ENCODE measurements at places on chromosomes 3 and 15.

DNA sequence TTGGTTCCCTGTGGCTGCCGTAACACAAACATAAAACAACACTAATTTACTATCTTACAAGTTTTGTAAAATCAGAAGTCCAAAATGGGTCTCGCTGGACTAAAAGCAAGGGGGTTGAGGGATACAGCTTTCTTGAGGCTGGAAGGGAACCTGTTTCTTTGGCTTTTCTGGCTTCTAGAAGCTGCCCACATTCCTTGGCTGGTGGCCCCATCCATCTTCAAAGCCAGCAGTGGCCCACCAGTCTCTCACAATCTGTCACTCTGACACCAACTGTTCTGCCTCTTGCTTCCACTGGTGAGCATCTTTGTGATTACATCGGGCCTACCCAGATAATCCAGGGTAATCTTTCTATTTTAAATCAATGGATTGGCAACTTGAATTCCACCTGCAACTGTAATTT lies 1.1 kb upstream of the ANPEP start:
- DNase-seq: no peak

GRCh38 chr15:68697711-68698690 lies 119.2 kb downstream of the CORO2B start:
- no peak for DNase-seq

DNA sequence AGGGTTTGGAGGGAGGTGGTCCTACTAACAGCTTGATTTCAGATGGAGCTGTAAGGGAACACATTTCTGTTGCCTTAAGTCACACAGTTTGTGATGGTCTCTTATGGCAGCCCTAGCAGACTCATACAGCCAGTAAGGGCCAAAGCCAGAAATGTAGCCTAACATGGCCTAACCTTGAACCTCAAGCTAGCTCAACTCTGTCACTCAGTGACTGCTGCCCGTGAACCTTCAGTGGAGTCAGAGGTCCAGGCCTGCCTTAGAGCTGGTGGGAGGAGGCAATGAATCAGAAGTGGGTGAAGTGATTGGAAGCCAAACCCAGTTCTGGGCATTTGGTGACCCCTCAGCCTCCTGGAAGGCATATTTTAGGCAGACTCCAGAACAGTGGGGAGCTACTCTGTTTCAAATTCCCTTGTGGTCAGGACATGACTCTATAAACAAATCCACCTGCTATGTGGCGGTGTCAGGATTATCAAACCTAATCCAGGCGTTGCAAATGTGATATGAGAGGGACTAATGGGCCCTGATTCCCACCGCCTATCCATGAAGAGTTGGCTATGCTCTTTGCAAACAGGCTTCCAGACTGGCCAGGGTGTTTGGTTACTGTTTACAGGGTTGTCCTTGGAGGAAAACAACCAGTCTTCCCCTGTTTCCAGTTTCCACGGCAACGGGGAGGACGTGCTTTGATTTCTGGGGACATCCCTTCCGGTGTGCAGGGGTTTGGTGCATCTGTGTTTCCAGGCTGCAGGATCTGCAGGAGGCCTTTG lies 105.9 kb upstream of the AGBL1 start:
- no peak for DNase-seq

- no peak for DNase-seq
These were observed 126.8 kb upstream of the NECTIN3 start for GRCh38 chr3:110944782-110945181.

- DNase-seq: no peak
These were observed 8.1 kb downstream of the WDR82 start for GRCh38 chr3:52270252-52270754.

- no peak for DNase-seq
These were observed 88.4 kb upstream of the RPL32 start for GRCh38 chr3:12929801-12930200.

DNA sequence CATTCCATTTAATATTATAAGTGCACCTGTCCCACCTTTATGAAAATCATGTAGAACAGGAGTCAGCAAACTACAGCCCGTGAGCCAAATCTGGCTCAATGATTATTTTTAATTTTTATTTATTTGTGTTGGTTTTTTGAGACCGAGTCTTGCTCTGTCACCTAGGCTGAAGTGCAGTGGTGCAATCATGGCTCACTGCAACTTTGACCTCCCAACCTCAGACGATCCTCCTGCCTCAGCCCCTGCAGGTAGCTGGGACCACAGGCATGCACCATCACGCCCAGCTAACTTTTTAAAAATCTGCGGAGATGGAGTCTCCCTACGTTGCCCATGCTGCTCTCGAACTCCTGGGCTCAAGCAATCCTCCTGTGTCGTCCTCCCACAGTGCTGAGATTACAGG lies 42.0 kb downstream of the MYO1E start:
- DNase-seq: no peak

- DNase-seq: no peak
These were observed 9.8 kb downstream of the LRIG1 start for GRCh38 chr3:66490984-66491383.

GRCh38 chr3:185216607-185216958 lies 37.3 kb downstream of the EHHADH start:
- no peak for DNase-seq

DNA sequence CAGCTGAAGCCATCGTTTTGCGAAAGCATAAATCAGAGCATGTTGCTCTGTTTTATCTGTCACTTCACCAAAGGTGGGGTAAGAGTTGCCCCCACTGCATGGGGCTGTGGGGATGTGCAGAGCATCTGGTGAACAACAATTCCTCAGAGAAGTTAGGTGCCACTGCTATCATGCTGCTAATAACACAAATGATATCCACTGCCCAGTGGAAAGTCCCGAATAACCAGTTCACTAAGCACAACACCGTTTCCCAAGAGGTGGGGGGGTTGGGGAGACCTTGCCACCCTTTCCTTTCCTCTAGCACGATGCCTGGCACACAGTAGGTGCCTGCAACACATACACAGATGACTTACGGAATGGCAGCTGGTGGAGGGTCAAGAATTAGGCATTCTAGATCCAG lies 38.6 kb downstream of the FAM3D start:
- DNase-seq: no peak

DNA sequence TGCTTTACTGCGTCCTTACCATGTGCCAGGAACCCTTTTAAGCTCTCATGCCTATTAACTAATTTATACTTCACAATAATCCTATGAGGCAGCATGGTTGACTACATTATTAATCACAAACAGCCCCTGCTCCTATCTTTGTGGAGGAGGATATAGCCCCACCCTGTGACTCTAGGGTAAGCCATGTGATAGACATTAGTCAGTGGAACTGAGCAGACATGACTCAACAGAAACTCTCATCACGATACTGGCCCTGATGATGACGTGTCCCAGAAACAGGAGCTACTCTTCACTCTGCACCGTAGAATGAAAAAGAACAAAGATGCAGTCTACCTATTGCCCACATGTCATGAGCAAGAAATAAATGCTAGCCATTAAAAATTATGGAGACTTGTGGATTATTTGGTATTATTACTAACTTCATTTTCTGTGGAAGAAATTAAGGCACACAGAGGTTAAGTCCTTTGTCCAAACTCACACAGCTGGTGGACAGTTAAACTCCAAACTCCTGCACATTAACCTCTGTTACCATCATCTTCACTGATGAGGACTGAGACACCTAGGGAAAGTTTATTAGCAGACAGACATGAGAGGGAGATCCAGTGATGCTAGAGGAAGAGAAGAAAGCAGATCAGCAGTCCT lies 51.2 kb downstream of the CFAP20DC start:
- no peak for DNase-seq

DNA sequence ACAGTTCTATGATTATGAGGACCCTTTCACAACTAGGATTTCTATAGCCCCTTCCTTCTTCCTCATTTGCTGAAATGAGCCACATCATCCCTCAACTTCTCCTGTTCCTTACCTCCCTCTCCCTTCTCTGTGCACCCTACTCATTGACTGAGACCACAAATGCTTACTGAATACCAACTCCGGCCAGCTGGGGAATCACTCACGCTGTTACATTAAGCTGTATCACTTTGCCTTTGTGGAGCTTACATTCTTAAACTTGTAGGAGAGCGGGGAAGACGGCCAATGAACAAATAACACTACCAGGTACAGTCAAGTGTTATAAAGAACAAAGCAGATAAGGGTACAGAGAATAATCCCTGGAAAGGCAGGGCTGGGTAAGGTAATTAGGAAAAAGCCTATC lies 5.7 kb downstream of the SUCLG2 start:
- DNase-seq: no peak

- no peak for DNase-seq
These were observed 74.5 kb upstream of the UBE2E2 start for GRCh38 chr3:23128655-23129054.

GRCh38 chr3:123303976-123304560 lies 102.3 kb downstream of the SEC22A start:
- no peak for DNase-seq

DNA sequence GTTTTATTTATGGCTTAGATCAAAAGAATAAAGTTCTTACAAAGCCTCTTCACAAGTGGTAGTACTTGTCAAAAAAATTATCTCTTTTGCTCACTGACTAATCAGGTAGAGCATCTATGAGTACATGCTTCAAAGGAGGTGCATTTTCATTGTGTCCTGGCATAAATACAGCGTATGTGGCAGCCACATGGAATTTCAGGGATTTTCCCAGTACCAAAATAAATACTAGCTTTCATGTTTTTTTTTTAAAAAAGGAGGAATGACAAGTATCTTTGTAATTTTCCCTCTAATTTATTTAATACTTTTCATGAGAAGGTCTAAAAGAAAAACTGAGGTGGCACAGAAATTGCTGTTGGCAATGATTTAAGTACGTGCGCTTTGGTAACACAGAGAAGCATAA lies 597.8 kb upstream of the ALCAM start:
- no peak for DNase-seq

DNA sequence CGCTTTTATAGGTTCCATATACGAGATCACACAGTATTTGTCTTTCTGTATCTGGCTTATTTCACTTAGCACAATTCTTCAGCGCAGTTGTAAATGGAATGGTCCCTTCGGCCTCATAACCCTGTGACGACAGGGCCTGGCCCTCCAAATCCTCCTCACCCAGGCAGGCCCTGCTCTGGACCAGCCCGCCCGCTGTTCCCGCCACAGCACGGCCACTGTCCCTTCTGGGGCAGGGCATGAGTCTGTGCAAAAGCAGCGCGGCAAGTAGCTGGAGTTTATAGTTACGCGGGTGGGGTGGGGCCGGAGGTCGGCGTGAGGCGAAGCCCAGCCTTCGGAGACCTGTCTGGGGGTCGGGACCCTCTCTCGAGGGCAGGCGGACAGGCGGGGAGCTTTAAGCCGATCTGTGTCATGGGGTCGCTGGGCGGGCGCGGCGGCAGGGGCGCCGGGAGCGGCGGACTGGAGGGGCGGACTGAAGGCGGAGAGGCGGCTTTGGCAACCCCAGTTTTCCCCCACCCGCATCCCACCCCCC lies 543 bp downstream of the ARPIN start:
- no peak for DNase-seq

DNA sequence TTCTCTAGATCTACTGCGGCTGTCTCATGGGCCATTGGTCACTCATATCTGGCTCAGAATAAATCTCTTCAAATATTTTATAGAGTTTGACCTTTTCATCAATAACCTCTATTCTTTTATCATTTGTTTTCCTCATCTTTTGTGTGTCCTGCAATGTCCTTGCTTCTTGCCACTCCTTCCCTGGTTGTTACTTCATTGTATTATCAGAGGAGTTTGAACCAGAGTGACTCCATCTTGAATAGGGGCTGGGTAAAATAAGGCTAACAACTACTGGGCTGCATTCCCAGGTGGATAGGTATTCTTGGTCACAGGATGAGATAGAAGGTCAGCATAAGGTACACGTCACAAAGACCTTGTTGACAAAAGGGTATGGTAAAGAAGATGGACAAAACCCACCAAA lies 9.9 kb upstream of the LPCAT4 start:
- DNase-seq: no peak

- DNase-seq: no peak
These were observed 90.0 kb upstream of the BNIP2 start for GRCh38 chr15:59779110-59779509.

DNA sequence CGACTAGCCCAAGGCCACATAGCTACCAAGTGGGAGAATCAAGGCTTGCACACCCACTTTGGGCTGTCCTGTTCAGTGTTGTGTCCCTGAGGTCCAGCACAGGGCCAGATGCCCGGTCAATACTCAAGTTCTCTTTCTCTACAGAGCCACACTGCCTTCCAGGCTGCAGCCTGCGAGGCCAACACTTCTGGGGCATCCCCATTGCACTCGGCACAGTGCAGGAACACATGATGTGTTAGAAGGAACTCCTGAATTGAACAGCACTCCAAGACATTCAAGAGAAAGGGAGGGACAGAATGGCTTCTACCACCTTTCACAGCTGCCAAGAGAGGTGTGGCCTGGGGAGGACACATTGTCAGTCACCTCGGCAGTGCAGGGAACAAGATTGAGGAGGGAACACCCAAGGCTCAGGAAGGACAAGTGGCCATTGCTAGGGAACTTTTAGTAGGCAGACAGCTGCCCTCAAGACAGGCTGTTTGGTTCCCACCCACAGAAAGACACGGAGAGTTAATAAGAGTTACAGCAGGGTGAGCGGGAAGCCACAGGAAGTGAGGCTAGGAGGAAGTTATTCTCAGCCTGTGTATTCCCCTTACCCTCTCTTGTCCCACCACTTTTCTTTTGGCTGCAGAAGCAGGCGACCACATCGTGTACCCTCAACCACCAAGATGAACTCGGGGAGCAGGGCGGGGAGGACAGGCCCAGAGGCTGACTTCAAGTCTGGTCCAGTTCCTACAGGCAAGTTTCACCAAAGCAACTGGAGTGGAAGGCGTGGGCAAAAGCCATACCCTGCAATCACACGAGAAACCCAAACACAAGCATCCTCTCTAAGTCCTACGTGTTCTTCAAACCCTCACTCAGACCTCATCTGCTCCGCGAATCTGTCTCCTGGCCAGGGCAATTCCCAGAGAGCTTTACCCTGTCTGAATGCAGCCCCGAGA lies 69.4 kb downstream of the SRGAP3 start:
- DNase-seq: no peak

DNA sequence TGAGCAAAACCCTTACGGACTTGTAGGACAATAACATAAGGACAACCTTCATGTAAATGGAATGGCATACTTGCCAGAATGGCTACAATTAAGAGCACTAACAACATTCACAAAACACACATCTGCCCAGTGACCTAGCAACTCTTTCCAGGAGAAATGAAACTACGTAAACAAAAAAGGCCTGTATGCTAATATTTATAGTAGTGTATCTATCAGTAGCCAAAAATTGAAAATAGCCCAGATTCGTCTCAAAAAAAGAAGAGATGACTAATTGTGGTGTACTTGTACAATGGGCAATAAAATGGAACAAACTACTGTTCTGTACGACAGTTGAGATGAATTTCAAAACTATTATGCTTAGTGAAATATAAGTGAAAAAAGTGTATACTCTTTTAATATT lies 38.4 kb downstream of the CMC1 start:
- no peak for DNase-seq

DNA sequence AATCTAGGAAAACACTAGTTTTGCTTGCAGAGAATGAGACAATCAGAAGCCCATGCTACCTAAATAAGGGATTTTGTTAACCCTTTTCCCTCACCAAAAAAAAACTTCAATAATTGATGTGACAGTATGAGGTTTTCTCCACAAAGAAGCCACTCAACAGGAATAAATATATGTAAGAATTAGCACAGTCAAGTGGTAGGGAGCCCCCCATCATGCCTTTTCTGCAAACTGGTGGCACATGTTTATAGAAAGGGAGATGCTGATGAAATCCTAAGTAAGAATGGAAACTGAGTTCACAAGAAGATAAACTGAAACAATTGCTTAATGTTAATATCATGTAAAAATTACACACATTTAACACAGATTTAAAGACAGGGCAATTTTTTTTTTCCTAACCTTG lies 51.0 kb downstream of the PHC3 start:
- DNase-seq: no peak

GRCh38 chr3:158105710-158106253 lies 438 bp downstream of the SHOX2 start:
- no peak for DNase-seq
